Stimulated activated CD4-positive, alpha-beta T cell treated with anti-CD3 and anti-CD28 coated beads, Interleukin-12 subunit alpha, Interleukin-12 subunit beta, amount 100 ng/mL, for 4 hours (primary cell): ENCODE measurements at places on chromosomes 2 and 18.

DNA sequence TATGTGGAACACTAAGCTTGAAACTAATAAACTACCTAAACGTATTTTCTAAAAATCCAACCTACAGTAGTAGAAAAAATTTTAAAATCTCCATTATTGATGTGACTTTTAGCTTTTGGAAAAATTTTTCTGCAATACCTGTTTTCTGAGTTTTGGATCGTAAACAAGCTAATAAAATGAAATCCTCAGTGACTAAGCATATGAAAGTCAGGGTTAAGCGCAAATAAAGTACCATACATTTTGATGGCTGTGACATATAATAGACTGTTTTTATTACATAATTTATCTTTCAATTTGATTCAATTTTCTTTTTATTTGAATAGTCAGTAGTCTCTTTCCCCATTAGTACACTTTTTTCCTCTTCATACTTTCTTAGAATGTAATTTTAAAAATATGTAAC is 683.6 kb downstream of the NUP35 start:
- DNase-seq: no peak

DNA sequence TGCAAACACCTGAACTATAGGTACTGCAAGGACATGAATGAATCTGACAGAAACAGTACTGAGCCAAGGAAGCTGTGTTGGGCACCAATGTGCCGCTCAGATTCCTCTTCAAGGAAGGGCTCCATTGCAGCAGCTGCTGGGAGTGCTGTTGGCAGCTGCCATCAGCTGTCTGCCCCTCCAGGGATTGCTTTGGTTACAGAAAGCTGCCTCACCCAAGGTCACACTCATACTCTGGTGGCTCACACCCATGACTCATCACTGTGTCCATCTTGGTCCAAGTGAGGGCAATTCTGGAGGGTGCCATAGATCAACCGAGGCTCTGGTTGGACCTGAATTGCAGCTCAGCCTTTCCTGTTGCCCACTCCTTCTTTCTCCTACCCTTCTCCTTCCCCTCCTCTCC is 24.4 kb upstream of the TRPM8 start:
- DNase-seq: no peak

DNA sequence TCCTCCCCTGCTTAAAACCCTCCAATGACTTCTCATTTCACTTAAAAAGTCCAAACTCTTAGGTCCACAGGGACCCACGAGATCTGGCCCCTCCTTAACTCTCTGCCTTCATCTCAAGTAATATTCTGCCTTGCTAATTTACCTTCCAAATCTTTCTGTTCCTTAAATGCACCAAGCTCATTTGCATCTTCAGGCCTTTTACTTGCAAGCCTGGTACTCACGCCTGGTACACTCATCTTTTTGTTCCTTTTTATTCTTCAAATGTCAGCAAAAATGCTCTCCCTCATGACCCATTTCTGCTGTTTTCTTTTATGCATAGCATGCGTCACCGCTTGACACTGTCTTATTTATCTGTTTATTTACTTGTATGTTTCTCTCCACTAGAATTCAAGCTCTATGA is 2.7 kb upstream of the WIPF1 start:
- DNase-seq: no peak

DNA sequence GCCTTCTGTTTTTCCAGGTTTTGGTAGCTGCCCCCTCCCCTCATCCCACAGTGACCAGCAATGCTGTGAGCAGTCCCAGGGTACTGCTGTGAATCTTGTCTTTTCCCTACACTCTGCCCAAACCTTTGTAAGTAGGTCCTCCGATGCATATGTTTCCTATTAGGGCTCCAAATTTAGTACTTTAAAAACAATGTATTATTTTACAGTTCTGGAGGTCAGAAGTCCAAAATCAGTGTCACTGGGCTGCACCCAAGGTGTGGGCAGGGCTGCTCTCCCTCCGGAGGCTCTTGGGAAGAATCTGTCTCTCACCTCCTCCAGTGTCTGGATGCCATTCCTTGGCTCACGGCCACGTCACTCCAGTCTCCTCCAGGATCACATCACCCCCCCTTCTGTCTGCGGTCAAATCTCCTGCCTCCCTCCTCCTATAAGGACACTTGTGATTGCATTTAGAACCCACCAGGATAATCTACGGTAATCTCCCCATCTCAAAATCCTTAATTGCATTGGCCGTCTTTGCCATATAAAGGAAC is 208.5 kb downstream of the SH3BP4 start:
- DNase-seq: no peak

- no peak for DNase-seq
Measured at GRCh38 chr2:112683550-112684414, 37.0 kb upstream of the NT5DC4 start.

GRCh38 chr2:219087848-219088247 is 27.1 kb upstream of the IHH start:
- no peak for DNase-seq

- no peak for DNase-seq
Measured at GRCh38 chr2:47007223-47007825, 91.7 kb upstream of the MCFD2 start.

DNA sequence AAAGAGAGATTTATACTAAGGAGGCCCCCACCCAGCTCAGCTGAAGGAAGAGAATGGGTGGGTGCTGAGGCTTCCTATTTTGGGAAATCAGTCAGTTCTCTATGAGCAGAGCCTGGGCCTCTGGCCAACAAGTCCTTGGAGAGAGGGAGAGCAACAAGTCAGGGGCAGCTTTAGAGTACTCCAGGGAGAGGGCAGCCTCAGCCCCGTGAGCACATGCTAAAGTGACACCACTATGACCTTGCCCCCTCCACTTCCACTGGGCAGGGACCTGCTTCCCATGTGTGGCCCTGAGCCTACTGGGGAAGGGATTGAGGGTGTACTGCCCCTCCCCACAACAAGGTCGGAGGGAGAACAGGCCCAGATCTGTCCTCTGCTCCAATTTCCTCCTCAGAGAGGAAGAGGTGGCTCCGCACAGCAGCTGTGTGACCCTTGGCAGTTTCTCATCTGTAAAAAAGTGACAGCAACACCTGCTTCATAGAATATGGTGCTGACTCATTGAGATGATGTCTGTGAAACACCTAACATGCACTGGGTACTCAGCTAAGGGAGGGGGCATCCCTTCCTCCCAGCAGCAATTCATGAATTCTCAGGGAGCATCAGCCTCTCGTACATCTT is 72.9 kb downstream of the CLHC1 start:
- no peak for DNase-seq

- DNase-seq: no peak
Measured at GRCh38 chr2:67260343-67261277, 136.5 kb upstream of the ETAA1 start.

GRCh38 chr2:146451972-146452371 is 1392.9 kb upstream of the ACVR2A start:
- DNase-seq: no peak

DNA sequence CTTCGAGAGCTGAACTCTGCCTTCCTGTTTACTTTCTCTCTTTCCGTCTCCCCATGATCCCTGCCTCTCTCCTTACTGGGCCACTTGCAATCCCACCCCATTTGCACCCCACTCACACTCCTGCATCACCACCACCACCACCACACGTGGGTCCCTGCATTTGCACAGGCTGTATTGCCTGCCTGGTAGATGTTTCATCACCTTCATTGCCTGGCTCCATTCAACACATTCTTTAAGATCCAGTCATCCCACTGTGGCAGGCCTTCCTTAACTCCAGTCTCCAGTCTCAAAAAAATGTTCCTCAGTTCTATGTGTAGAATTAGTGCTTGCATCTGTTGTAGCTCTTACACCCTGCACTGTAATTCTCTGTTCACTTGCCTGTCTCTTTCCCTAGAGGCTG is 13.9 kb downstream of the NOSTRIN start:
- no peak for DNase-seq

DNA sequence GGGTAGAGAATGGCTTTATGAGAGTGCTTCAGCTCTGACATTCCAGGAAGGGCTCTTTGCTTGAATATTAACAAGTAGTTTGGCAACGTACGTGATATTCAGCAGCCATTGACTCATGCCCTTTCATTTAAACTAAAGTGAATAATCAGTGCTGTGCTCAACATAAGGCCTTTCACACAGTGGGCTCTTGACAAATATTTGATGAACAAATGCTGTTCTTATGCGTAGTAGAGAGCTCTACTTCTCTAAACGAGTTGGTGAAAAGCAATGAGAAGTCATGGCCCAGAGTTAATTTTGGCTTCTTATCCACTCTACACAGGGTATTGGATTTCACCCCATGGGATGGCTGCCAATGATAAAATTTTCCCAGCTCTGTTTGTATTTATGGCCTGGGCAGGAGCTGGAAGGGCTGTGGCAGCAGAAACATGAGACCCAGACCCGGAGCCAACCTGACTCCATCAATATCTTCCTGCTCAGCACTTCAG is 338.9 kb downstream of the CCDC85A start:
- no peak for DNase-seq

DNA sequence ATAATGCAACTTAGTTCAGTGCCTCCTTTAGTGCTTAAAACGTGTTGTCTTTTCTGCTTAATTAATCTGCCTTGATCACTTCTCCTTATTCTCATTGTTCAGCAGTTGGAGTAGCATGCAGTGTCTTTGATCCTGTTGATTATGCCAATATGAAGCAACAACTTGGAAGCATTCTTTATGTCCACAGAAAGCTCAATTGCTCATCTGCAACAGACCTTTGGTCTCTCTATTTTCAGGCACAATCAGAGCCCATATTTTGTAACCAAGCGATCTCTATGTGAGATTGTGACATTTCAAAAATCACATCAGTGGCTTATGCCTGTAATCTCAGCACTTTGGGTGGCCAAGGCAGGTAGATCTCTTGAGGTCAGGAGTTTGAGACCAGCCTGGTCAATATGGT is 217.3 kb downstream of the NYAP2 start:
- no peak for DNase-seq

DNA sequence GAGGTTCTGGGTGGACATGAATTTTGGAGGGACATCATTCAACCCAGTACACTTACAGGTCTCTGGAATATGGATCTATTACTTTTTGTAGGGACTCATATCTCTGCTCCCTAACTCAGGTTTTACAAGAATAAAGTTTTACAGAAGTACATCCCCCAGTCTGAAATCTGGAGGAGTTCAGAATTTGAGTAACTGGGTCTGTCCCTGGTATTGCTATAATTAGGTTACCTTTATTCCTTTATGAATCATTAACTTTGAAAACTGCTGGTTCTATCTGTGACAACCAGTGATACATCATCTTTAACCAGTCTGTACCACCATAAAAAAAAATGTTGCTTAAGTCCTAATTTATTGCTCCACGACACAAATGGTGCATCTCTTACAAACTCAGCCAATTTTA is 59.9 kb downstream of the INSIG2 start:
- no peak for DNase-seq

GRCh38 chr18:32937066-32937465 is 164.2 kb upstream of the KLHL14 start:
- no peak for DNase-seq

GRCh38 chr2:231877533-231878456 is 48.4 kb downstream of the NPPC start:
- no peak for DNase-seq

DNA sequence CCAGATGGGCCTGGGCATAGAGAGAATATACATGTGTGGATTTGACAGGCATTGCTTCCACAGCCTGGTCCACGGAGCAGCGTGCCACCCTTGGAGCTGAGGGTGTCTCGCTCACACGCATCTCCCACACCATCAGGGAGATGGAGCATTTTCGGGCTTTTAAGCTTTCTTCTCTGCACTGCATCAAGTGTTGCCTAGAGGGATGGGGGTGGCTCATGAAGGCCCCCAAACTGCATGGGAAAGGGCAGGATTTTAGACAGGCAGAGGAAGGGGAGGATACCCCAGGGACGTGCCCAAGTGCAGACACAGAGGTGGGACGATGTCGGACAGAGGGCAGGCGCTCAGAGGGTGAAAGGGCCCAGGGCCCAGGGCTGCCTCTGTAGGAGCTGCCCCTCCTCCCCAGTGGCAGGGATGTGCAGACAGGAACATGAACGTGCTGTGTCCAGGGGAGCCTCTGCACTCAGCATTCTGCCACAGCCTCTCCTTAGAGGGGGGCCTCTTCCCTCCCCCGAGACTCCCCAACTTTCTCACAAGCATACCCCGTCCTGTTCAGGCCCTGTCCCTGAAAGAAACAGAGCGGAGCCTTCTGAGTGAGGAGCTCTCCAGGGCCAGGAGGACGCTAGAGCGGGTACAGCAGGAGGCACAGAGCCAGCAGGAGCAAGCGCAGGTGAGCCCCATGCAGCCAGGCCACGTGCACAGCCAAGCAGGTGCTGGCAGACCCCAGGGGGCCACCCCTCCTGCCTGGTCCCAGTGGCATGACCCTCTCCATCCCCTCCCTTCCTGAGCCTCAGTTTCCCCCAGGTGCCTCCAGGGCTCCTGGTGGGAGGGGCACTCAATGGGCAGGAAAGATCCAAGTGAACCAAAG is 42.9 kb upstream of the SNED1 start:
- DNase-seq: no peak

- no peak for DNase-seq
Measured at GRCh38 chr2:46439582-46439981, 39.8 kb upstream of the TMEM247 start.

DNA sequence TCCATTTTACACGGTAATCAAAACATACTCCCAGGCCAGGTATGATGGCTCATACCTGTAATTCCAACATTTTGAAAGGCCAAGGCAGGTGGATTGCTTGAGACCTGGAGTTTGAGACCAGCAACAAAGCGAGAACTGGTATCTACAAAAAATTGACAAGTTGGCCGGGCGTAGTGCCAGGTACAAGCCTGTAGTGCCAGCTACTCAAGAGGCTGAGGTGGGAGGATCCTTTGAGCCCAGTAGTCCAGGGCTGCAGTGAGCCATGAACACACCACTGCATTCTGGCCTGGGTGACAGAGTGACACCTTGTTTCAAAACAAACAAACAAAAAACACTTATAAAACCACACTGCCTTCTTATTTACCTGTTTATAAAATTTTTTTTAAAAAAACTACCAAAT is 80.8 kb downstream of the GAREM1 start:
- no peak for DNase-seq

GRCh38 chr2:169042856-169043255 is 11.7 kb upstream of the ABCB11 start:
- DNase-seq: no peak

- DNase-seq: no peak
Measured at GRCh38 chr2:22817197-22817596, 567.8 kb upstream of the KLHL29 start.

- DNase-seq: no peak
Measured at GRCh38 chr2:237118025-237118424, 32.3 kb downstream of the COPS8 start.

GRCh38 chr2:33786881-33787280 is 187.8 kb upstream of the FAM98A start:
- DNase-seq: no peak

GRCh38 chr2:196103626-196104025 is 35.0 kb upstream of the DNAH7 start:
- DNase-seq: no peak

GRCh38 chr2:20584399-20585358 is 66.2 kb downstream of the HS1BP3 start:
- no peak for DNase-seq

DNA sequence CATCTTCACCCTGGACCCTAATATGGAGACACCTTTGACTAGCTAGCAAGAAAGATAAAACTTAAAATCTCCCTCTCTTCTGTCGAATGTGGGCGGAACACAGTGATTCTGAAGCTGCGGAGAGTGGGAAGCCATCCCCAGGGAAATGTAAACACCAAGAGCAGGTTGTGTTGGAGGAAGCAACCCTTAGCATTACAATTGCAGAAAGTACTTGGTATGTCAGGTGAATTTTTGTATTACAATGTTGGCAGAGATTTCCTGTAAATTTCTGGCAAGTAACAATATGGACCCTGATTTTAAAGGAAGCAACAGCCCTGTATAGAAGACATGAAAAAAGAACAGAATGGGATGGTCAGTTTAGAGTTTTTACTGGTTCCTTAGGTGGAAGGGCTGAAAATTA is 35.8 kb downstream of the TSN start:
- no peak for DNase-seq
